DMS 273 treated with DMSO at 0.1 percent for 48 hours (cell line): ENCODE measurements at places on chromosomes 7 and 10.
A peak's percentile ranks its signal among the peaks of the same experiment; 100 is the strongest.

GRCh38 chr10:68727146-68727545 lies 6.1 kb downstream of the CCAR1 start:
- DNase-seq, result no peak

DNA sequence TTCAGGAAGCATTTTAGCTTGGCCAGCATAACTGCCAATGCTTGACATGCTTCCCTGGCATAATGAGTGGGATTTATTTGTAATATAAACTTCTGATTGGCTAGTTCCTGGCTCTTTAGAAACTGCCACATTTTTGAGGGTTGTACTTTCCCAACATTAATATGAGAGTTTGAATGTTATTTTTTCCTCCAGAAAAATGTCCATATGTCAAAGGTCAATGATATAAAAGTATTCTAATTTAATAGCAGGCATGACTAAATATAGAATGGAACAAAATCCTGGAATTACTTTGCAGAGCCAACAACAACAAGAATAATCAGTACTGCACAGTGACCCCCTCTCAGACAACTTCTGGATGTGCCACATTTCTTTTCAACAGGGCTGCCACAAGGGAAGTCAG lies 352.6 kb downstream of the PRPF18 start:
- no peak for DNase-seq

GRCh38 chr10:77085344-77085743 lies 552.3 kb downstream of the KCNMA1 start:
- no peak for DNase-seq

DNA sequence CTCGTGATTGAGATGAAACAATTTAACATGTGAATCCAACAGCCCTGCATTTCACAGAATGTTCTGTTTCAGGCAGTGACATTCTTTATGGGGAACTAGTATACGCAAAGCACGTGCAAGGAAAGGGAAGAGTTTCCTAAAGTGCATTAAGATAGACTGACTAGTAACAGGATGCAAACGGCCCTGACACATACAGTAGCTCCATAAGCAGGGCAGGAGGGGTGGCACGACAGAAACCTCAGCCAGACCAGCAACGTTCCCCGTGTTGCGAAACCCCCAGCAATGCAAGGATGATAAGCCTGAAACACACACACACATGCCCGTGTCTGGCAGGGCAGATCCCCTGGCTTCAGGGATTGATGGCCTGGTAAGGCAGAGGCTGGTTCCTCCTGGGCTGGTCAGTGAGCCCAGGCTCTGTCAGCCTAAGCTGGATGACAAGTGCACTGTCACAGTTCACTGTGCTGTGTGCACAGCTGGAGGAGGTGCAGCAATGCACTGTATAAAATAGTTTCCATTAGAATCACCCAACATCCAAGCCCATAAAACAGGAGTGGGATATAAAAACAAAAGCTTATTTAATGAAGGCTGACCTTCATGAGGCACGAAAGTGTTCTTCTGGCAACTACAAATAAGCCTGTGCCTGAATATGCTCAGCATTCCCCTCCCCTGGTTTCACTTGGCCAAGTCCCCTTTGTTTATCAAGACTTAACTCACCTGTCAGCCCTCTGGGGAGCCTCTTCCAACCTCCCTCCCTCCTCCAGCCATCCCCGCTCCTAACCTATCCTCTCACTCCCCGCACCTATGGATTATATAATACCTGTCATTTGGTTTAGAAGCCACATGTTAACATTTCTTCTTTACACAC lies 88.8 kb downstream of the GSAP start:
- DNase-seq, result no peak

GRCh38 chr10:6445671-6446316 lies 134.3 kb downstream of the PRKCQ start:
- no peak for DNase-seq

- no peak for DNase-seq
Observed at GRCh38 chr7:137606061-137606674, 240.6 kb downstream of the DGKI start.

DNA sequence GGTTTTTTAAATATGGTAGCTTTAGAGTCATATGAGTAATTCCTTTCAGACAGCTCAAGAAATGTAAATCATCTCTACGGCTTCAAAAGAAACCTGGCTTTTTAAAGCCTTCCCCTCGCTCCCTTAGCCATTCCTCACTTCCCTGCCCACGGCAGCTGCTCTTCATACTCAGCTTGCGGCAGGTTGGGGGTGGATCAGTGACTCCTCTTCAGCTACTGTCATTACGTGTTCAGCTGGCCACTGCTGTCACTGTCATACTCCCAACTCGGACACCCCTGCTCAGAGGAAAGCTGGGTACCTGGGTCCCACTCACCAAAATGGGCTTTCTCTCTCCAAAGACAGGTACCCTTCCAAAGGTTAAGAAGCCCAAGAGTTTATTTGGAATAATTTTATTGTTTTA lies 6.6 kb downstream of the YWHAG start:
- no peak for DNase-seq

GRCh38 chr10:50286517-50286916 lies 35.2 kb upstream of the ASAH2 start:
- no peak for DNase-seq

GRCh38 chr7:128831178-128831993 lies 1.2 kb downstream of the FLNC start:
- peak; percentile 77 for DNase-seq

DNA sequence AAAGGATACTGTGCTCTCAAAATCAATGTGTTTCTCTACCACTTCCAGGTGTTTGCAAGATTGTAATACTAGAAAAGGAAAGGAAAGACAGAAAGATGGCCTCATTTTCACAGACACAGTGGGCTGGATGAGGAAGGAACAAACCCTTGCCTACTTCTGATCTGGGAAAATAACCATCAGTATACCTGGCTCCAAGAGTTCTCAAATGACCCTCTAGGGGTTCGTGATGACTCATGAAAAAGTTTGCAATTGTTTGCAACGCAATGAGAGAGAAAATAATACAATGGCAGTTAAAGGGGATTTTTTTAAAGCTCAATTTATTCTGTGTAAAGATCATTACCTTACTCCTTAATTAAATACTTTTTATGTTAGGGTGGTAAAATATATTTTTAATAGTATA lies 197.6 kb upstream of the INHBA start:
- no peak for DNase-seq

DNA sequence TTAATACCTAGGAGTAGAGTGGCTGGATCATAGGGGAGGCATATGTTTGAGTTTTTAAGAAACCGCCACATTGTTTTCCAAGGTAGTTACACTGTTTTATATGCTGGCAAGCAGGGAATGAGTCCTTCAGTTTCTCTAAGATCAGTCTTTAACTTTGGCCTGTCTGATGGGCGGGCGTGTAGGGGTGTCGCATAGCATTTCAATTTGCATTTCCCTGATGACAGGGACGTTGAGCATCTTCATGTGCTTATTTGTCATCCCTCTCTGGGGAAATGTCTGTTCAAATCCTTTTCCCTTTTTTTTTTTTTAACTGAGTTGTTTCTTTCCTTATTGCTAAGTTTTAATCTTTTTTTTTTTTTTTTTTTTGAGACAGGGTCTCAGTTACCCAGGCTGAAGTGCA lies 9.8 kb downstream of the MTG1 start:
- DNase-seq, result no peak

DNA sequence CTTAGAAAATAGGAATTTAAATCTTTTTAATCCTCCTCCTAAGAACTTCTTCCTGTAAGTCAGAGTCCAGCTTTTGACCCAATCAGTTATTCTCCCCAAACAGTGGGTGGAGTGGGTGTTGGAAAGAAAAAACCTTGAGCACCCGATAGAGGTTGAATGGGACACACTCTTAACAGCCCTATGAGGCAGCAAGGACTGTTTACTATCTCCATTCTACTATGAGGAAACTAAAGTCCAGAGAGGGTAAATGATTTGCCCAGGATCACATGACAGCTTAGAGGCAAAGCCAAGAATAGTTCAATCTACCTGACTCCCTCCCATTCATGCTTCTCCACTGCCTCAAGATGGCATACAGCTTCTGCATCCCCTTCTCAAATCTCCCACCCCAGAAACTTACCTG lies 57.6 kb upstream of the SLC35B4 start:
- DNase-seq, result no peak

DNA sequence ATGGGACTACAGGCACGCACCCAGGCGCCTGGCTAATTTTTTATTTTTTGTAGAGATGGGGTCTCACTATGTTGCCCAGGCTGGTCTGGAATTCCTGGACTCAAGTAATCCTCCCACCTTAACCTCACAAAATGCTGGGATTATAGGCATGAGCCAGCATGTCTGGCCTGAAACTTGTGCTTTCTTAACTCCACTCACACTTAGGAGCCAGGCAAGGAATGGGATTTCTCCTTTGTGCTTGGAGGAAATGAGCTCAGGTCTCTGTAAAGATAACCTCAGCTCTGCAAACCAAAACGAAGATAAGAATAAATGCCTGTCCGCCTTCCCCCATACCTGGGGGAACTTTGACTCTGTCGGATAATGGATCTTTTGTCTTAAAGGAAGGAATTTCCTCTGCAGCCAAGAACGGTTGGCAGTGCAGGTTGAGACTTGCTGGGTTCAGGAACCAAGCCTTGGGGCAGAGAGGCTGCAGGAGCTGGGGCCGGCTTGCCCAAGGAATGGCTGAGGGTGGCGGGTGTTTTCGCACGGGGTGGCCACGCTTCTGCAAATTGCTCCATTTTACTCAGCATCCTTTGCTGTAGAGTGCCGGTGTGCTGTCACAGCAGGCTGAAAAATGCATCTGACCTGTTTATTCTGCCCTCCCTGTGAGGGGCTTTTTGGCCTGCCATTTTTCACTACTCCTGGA lies 174.2 kb downstream of the KIAA1217 start:
- DNase-seq, result no peak

GRCh38 chr10:88069338-88069737 lies 205.9 kb downstream of the PTEN start:
- DNase-seq, result no peak

DNA sequence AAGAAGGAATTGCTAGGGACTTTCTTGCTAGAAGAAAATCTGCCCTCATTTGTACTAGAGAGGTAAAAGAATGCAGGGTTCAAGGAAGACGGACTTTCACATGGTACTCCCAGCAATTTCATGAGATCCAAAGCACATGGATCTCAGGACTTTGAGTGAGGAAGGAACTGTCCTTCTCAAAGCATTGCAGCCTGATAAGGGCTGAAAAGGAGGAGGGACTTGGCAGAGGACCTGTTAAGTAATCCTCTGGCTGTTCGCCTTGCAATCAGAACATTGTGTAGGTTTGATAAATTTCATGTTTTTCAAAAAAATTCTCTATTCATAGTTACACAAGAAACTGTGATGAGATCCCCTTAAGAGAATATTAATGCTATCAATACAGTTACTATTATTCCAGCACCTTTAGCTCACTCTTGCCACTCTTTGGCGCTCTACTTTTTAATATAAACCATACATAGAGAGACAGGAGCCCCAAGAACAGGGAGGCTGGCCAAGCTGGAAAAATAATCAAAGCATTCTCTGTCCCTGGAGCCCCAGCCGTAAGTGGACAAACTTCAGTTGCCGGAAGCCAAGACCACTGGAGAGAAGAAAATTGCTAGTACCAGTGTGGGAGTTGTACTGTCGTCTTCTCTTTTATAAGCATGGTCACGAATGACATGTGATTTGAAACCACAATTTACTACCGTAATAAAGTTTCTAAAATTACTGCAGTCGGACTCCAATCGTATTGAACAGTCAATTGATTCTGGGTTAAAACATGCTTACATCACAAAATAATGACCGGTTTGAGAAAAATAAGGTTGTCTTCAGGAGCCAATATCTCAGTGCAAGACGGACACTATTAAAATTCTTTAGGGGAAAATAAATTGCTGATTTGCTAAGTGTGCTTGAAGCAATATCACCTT lies 424.4 kb downstream of the SDK1 start:
- no peak for DNase-seq

DNA sequence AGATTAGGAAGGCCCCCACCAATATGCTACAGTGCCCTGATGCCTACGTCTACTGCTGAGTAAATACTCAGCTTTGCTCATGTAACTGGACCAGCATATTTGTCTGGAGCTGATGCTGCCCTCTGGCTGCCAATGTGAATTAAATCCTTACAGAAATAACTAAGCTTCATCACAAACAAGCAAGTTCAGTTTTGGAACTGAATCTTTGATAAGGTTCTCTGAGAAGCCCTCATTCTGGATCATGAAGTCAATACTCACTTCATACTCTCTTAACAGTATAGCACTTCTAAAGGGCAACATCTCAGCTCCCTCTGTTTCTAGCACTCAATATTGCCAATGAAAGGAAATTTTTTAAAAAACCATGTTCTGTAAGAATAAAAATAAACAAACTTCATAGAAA lies 246.7 kb downstream of the ETV1 start:
- DNase-seq, result peak; percentile 79

DNA sequence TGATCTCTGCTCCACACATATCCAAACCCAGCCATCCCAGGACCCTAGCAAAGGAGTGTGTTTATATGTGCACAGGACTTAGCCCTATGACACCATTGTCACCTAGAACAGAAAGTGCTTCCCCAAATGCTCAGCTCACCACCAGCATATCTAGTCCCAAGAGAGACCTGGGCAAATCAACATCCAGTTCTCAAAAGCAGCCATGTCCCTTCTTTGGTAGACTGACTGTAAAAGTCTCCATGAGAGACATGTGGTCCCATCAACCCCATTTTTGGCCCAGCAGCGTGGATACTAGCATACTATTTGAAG lies 20.9 kb upstream of the ARHGAP22 start:
- DNase-seq, result no peak

DNA sequence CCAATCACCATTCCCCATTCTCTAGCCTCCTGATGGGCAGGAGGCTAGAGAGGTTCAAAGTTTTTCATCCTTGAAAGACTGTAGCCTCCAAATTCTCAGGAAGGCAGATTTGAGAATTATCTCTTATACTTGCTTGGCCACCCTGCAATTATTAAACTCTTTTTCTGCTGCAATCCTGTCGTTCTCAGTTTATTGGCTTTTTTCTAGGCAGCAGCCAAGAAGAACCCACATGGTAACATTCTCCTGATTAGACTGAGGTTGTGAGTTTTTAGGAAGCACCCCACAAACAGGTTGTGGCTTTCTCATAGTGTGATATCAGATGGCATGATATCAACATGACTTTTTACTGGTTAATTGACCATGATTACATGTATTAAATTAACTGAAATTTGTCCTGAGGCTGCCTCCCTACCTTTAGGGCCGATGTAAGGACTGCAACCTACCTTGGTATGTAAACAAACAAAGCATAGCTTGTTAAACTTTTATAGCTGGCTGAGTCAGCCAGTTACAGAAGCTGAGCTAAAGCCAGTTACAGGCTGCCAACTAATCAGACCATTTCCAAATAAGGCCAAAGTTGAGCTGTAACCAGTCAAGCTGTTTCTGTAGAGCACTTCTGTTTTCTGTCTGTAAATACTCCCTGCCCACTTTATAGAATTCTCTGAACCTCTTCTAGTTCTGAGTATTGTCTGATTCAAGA lies 3.2 kb upstream of the ZNF248 start:
- no peak for DNase-seq

DNA sequence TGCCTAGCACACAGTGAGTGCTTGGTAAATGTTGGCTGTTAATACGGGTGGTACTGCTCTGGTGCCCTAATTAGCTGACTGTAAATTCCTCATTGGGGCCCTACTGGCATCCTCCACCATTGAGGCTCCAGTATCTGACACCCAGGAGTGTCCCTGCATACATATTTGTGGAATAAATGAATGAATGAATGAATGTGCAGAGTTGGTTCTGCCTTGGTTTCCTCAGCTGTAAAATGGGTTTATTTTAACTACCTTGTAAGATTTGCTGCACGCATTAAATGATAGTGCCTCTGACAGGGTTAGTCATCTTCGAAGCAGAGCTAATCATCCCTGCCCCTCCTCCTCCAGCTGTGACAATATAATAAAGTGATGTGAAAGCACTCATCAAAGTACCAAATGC lies 45.8 kb downstream of the ALDH18A1 start:
- no peak for DNase-seq

- peak; percentile 81 for DNase-seq
Observed at GRCh38 chr7:102464577-102465280, at the start of the genes ALKBH4 and LRWD1. Gene ALKBH4 (minus strand): TSS chr7:102464863. CDS start chr7:102464836, 27 bp downstream. Gene LRWD1 (plus strand): TSS chr7:102464984. CDS start chr7:102465081, 97 bp downstream.

- DNase-seq, result no peak
Observed at GRCh38 chr7:131667699-131668098, 111.3 kb upstream of the PODXL start.
